ENCODE measurements at places on chromosomes 12 and 14. TPM values are rescaled to one million over a fixed set of nuclear protein-coding genes. Genes with fewer than 3 reads are reported as not detected.

The BDKRB2 gene
- 2.9 TPM for total RNA-seq

- H3K27me3 ChIP-seq, result no peaks in the 10 kb centered on the region
- no peak overlapping the region for H3K4me3 ChIP-seq
- H3K4me1 ChIP-seq, result no peaks in the 10 kb centered on the region
Measured at GRCh38 chr14:85241022-85241855, 288.7 kb upstream of the FLRT2 start.

The TMPRSS12 gene
- total RNA-seq, result not detected

DNA sequence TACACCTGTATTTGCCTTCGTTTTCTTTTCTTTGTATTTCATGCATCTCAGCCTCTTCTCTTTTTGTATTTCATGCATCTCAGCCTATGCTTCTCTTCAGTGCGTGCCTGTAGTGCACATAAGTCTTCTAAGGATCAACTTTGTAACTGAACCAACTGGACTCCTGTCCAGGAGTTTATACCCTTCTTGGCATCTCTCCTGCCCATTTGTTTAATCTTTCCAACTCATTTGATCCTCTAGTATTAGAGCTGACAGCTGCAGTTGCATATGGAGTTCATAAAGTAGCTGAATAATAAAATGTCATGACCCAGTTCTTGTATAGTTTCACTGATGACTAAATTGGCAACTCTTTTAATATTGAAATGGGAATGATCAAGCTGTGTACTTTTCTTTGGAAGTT lies 89.7 kb downstream of the FGD4 start:
- H3K27ac ChIP-seq, result no peak overlapping the region
- no peaks in the 10 kb centered on the region for H3K27me3 ChIP-seq
- no peak overlapping the region for H3K4me3 ChIP-seq

The TMEM52B gene
- not detected for total RNA-seq

The PTPRO gene
- total RNA-seq, result 0.30 TPM

DNA sequence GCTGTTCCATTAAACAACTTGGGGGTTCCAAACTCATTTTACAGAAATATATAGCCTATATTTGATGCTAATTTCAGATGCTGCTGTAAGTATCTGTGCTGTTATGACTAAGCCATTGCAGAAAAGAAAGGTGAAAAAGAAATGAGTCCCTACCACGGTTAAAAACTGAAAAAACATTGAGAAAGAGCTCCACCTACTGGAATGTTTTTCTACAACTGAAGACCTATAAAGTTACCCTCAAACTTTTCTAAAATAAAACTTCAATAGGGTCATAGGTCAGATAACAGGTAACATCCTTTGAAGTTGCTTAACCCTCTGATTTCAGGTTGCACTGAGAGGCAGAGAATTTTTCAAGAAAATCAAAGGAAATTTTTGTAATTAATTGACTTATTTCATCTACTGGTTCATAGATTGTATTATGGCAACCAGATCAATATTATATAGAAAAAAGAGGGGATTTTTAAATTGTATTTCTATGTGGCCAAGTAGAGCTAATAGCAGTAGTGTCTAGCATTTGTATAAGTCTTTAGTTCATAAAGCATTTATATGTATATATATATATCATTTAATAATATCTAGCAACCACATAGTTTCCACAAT lies 279.9 kb downstream of the RPS29 start:
- no peak overlapping the region for H3K27ac ChIP-seq
- H3K27me3 ChIP-seq, result no peaks in the 10 kb centered on the region
- no peak for DNase-seq
- H3K4me3 ChIP-seq, result no peak overlapping the region
- no peaks in the 10 kb centered on the region for H3K36me3 ChIP-seq

DNA sequence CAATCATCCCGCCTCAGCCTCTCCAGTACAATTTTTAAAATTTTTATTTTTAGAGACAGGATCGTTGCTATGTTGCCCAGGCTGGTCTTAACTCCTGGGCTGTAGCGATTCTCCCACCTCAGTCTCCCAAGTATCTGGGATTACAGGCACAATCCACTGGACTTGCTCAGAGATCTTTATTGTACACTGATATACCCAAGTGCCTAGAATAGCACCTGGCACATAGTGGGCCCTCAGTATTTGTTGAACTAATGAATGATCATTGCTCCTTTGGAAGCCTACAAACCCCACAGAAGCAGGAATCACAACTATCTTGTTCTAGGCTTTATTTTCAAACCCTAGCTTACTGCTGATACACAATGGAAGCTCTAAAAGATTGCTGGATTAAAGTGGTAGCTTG lies 1.9 kb upstream of the PNN start:
- peaks cover 18% of the 10 kb centered on the region for H3K36me3 ChIP-seq
- no peak overlapping the region for H3K4me3 ChIP-seq
- H3K27ac ChIP-seq, result no peak overlapping the region
- DNase-seq, result no peak
- no peaks in the 10 kb centered on the region for H3K27me3 ChIP-seq

The RERG gene
- 12.4 TPM for total RNA-seq

The CLMN gene
- 3.4 TPM for total RNA-seq

- peak overlapping the region; percentile 81 for H3K27ac ChIP-seq
- DNase-seq, result no peak
- no peaks in the 10 kb centered on the region for H3K4me1 ChIP-seq
Measured at GRCh38 chr14:23402296-23403138, 5.6 kb downstream of the MYH6 start.

The TESPA1 gene
- not detected for total RNA-seq

DNA sequence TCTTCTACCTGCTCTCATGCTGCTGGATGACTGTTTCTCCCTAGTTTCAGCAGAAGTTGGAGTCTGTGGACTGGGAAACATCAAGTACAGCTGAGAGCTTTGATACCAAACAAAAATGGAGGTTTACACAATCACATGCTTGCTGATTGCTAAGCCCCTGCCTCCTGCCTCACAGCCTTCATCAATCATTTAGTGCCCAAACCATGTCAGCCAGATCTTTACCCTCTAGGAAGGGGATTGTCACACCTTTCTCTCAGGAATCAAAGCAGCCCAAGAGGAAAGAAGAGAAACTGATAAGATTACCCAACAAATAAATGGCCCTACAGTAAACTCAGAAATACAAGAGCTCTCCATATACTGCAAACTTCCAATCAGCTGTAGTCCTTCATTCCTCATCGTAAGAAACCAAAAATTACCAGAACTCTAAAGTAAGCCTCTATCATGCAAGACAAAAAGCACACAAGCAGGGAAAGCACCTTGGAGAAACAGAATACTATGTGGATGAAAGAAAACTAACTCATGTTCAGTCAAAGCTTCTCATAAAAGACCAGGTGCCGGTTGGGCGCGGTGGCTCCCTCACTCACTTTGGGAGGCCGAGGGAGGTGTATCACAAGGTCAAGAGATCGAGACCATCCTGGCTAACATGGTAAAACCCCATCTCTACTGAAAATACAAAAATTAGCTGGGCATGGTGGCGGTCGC lies 63.6 kb upstream of the RESF1 start:
- H3K36me3 ChIP-seq, result no peaks in the 10 kb centered on the region
- no peaks in the 10 kb centered on the region for H3K27me3 ChIP-seq
- no peak overlapping the region for H3K27ac ChIP-seq
- DNase-seq, result no peak
- no peak overlapping the region for H3K4me3 ChIP-seq
- peaks cover 15% of the 10 kb centered on the region for H3K4me1 ChIP-seq

DNA sequence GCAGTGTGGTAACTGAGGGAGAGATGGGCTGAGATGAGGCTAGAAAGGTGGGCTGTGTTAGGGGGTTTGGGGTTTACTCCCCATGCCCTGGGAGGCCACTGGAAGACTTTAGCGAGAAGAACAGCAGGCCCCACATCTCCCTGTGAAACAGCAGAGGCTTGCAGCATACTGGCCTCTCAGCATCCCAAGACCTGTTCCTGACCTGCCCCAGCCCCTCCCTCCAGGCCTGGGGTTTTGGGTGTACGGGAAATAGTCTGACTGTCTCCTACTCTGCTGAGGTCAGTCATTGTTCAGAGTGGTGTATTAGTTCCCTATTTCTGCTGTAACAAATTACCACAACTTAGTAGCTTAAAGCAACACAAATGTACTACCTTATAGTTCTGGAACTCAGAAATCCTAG lies 103.5 kb upstream of the HIF1A start:
- H3K27ac ChIP-seq, result no peak overlapping the region
- no peak for DNase-seq
- peaks cover 3% of the 10 kb centered on the region for H3K4me1 ChIP-seq
- no peak overlapping the region for H3K4me3 ChIP-seq
- no peaks in the 10 kb centered on the region for H3K36me3 ChIP-seq
- no peaks in the 10 kb centered on the region for H3K27me3 ChIP-seq

DNA sequence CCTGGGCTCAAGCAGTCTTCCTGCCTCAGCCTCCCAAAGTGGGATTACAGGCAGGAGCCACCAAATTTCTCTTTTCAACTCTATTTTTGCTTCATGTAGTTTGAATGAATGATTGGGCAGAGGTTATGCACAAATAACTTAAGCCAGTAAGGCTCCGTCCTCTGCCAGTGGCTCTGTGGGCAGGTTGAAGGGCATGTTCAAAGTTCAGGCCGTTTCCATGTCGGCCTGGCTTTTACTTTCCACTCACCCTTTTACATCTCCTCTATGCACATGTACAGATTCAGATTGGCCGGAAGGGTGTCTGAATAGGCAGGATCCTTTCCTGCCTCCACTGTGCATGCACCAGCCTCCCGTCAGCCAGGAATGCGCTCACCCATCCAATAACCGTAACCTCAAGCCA lies 132.3 kb downstream of the EML1 start:
- DNase-seq, result no peak
- H3K27me3 ChIP-seq, result no peaks in the 10 kb centered on the region
- no peak overlapping the region for H3K27ac ChIP-seq

DNA sequence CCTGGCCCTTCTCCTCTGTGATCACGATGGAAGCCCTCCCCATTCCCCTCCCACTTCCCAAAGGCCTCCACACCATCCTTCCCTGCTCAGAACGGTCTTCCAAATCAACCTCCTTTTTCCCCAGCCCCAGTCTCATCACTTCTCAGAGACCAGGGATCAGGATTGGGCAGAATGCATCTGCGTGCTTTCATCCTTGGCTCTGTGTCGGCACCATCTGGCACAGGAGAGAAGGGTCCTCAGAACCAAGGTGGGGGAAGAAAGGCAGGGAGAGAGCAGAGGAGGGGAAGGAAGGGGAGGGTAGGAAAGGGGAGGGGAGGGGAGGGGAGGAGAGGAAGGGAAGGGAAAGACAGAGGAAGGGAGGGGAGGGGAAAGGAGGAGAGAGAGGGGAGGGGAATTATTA lies 52.4 kb upstream of the FICD start:
- H3K27ac ChIP-seq, result no peak overlapping the region
- no peaks in the 10 kb centered on the region for H3K36me3 ChIP-seq
- H3K4me3 ChIP-seq, result no peak overlapping the region
- H3K4me1 ChIP-seq, result no peaks in the 10 kb centered on the region

The ESPL1 gene
- total RNA-seq, result 0.12 TPM

- no peak overlapping the region for H3K27ac ChIP-seq
- H3K36me3 ChIP-seq, result peaks cover 33% of the 10 kb centered on the region
- DNase-seq, result no peak
- no peak overlapping the region for H3K4me3 ChIP-seq
Measured at GRCh38 chr12:124946447-124946793, 32.0 kb upstream of the UBC start.

DNA sequence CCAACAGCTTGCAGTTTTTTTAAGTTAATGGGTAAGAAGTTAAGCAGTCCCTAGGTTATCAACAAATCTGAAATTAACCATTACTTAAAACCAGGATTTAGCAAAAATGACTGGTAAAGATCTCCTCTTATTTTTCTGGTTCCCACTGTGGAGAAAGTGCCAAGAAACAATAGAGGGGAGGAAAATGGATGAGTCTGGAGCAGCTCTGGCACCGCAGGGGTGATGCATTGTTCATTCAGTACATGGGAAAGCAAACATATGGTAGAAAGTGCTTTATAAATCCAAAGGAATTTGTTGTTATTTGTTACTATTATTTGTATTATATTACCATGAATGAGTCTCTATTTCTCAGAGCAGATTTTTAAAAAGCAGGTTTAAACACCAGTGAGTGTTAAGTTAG lies 92.2 kb downstream of the DYRK2 start:
- H3K27me3 ChIP-seq, result no peaks in the 10 kb centered on the region
- no peak for DNase-seq
- H3K27ac ChIP-seq, result no peak overlapping the region
- no peaks in the 10 kb centered on the region for H3K36me3 ChIP-seq

DNA sequence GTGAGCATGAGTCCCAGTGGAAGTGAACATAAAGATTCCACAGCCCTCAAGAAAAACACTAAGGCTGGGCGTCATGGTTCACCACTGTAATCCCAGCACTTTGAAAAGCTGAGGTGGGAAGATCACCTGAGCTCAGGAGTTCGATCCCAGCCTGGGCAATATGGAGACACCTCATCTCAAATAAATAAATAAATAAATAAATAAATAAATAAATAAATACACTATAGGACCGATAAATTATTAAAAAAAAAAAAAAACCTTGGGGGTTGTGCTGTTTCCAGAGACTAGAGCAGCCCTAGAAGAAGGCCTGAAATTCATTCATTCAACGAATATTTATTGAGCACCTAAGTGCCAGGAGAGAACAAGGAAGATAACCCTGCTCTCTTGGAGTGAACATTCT lies 1.5 kb upstream of the KANSL2 start:
- no peaks in the 10 kb centered on the region for H3K4me1 ChIP-seq
- H3K27me3 ChIP-seq, result no peaks in the 10 kb centered on the region
- H3K4me3 ChIP-seq, result no peak overlapping the region
- no peak for DNase-seq
- H3K36me3 ChIP-seq, result peaks cover 18% of the 10 kb centered on the region

- DNase-seq, result peak; percentile 53
- no peaks in the 10 kb centered on the region for H3K4me1 ChIP-seq
- no peak overlapping the region for H3K4me3 ChIP-seq
- H3K27me3 ChIP-seq, result no peaks in the 10 kb centered on the region
- H3K27ac ChIP-seq, result no peak overlapping the region
Measured at GRCh38 chr14:95078867-95079266, 78.5 kb downstream of the DICER1 start.

- no peaks in the 10 kb centered on the region for H3K36me3 ChIP-seq
- H3K4me1 ChIP-seq, result no peaks in the 10 kb centered on the region
- no peaks in the 10 kb centered on the region for H3K27me3 ChIP-seq
Measured at GRCh38 chr14:104142136-104142945, 4.0 kb downstream of the KIF26A start.

DNA sequence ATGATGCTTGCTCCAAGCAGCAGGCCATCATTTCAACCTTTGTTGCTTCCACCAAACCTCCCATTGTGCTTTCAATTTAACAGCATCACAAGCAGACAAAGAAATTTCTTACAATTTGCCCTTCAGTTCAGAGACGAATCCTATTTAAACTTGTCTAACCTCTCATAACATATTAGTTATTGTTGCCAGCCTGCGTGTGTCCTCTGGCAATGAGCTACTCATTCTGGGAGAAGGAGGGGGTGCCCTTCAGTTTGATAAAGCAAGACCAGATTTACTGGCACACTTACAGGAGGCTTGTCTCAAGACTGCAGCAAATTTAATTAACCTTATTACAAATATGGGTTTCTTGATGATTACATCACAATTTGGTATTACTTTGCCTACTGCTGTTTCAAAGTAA lies 203.6 kb upstream of the SOX5 start:
- no peak overlapping the region for H3K4me3 ChIP-seq
- no peaks in the 10 kb centered on the region for H3K36me3 ChIP-seq
- H3K4me1 ChIP-seq, result no peaks in the 10 kb centered on the region
- H3K27me3 ChIP-seq, result no peaks in the 10 kb centered on the region
